Hematopoietic multipotent progenitor cell treated with erythropoietin and hydrocortisone succinate and interleukin-3 and kit ligand, for 6 days (in vitro differentiated cells): ENCODE measurements at places on chromosomes 3 and 15.
A peak's percentile ranks its signal among the peaks of the same experiment; 100 is the strongest.

- DNase-seq, result no peak
Observed at GRCh38 chr3:113232342-113232741, 21.0 kb downstream of the BOC start.

- DNase-seq, result no peak
Observed at GRCh38 chr15:66711862-66712261, 9.8 kb downstream of the SMAD6 start.

DNA sequence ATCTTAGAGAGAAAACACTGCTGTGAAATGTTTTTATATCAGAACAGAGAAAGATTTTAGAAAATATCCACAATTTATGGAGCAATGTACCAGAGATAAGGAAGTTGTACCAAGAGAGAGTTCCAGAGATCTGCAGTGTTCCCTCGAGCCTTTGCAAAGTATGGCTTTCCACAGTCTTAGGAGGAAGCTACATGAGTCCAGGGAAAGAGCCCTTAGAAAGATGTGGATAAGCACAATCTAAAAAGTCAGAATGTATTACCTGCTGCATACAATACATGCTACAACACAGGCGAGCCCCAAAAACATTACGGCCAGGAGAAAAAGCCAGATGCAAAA lies 56.4 kb downstream of the ZNF860 start:
- no peak for DNase-seq

DNA sequence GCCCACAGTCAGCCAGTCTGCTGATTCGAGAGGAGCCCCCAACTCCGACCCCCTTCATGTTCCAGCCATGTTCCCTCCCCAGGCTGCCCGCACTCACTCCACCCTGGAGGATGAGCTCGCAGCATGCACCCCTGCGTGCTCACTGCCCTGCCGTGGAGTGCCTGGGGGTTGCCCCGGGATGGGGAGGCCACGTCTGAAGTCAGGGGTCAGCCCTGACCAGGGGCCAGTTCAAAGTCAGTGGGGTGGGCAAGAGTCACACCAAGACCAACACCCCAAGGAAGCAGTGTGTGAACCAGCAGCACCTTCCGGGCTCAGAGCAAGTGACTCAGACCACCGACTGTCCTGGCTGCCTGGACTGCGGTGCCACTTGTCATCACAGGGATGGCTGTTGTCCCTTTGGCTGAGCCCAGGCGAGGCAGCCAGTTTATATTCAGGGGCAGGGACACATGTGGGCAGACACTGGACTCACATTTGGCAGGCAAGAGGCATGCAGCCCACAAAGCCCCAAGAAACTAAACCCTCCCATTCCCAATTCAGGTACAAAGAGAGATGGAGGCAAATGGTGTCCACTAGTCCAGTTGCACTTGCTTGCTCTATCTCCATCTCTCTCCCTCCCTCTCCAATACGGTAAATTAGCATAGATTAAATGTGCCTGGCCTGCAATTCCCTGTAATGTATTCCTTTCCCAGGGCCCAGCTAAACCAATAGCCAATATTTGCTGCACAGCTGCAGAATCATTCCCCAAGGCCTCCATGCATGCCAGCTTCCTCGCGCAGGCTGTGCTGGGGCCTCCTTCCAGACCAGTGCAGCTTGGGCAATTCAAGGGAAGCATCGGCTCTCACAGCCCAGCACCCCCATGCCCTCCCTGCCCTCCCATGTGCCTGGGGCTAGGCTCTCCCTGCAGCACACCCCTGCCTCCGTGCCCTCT lies 135.7 kb upstream of the IQSEC1 start:
- DNase-seq, result no peak

GRCh38 chr3:2603692-2604289 lies 505.1 kb downstream of the CNTN4 start:
- DNase-seq, result no peak

GRCh38 chr3:121542924-121543323 lies 2.9 kb downstream of the POLQ start:
- DNase-seq, result no peak

DNA sequence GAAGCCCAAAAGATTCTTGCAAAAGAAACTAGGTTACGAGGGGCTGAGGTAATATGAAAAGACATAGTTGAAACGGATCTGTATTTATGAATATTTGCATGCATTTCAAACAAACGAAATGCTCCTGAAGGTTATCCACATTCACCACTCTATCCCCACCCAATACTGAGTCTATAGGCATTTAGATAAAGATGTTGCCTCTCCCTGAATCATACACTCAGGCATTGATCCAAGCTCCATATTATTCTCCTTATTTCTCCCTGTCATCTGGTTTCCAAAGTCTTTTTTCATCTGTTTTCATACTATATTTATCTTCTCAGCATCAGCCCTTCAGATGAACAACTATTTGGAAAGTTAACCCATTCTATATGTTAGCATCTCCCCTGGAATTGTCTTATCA lies 492.5 kb upstream of the TGFBR2 start:
- DNase-seq, result no peak

DNA sequence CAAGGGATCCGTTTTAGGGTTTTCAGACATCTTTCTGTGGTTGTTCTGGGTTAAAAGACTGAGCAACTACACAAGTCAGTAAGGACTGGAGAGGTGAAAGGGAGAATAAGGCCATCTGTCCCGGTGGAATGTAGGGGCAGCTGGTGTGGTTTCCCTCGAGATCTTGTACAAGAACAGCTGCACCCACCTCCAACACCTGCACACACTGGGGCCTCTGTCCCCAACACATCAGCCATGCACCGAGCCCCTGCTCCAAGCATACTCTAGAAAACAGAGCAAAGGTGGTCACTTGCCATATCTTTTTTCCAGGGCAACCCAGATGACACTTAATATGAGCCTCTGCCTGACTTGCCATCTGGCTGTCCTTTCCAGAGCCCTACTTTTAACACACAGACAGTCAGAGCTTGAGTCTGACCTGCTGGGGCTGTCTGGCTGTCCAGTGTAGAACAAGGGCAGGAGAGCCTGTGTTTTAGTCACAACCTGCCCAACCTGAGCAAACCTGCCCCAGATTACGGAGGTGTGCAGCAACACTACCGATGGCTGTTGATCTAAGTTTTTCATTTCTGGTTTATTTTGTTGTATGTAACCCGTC lies 12.2 kb downstream of the MAN2A2 start:
- no peak for DNase-seq

- no peak for DNase-seq
Observed at GRCh38 chr15:80026754-80027153, 32.7 kb upstream of the ZFAND6 start.

- no peak for DNase-seq
Observed at GRCh38 chr15:87538327-87538834, 718.2 kb downstream of the NTRK3 start.

GRCh38 chr3:127629467-127630403 lies 750 bp downstream of the PODXL2 start:
- peak; percentile 33 for DNase-seq
